ENCODE measurements at places on chromosomes 5 and 9. TPM values are rescaled to one million over a fixed set of nuclear protein-coding genes. Genes with fewer than 3 reads are reported as not detected.

GRCh38 chr9:91101611-91102168, 260.0 kb downstream of the AUH start:
- DNase-seq = no peak

GRCh38 chr5:113235884-113236283, 198.9 kb downstream of the TSSK1B start:
- peak; percentile 6 for DNase-seq

Gene ESM1
- not detected for total RNA-seq

DNA sequence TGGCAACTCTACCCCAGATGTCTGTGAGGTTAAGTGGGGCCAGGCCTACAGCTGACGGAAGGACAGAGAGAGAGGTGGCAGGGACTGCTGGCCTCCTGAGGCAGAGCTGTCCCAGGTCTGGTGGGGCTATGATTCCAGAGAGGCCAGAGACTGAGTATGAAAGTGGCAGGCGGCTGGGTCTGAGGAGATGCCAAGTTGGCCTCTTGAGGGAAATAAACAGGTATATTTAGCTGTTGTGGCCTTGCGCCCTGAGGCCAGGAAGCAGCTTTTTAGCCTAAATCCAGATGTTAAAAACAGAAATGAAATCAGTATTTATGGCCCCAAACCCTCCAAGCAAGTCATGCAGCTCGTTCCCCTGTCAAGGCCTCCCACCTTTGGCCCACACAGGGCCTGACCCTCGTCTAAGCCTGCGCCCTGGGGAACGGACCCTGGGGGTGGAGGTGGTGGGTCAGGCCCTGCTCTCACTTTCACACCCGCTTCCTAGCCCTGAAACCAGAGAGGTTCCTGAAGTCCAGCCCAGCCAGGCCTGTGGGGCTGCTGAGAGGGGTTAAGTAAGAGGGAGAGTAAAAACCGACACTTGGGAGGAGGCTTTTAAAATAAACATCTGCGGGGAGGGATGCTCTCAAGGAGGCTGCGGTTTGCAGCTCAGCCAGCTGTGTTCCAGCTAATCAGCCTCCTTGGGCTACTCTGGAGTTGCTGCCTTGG, 18.7 kb downstream of the PCDHGC5 start:
- no peak for DNase-seq

Gene DNAJA1
- 194 TPM for total RNA-seq

GRCh38 chr9:113876151-113876992, at the start of gene ZNF618:
TSS of gene ZNF618 (plus strand) at chr9:113876309. CDS start at chr9:113876381, 72 bp downstream.
- DNase-seq = peak; percentile 33

DNA sequence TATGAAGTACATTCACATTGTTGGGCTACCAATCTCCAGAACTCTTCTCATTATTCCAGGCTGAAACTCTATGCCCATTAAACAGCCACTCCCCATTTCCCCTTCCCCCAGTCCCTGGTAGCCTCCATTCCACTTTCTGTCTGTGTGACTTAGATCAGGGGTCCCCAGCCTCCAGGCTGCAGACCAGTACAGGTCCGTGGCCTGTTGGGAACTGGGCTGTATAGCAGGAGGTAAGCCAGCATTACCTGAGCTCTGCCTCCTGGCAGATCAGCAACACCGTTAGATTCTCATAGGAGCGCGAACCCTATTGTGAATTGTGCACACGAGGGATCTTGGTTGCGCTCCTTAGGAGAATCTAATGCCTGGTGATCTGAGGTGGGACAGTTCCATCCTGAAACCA, 23.1 kb downstream of the ZNF618 start:
- no peak for DNase-seq

DNA sequence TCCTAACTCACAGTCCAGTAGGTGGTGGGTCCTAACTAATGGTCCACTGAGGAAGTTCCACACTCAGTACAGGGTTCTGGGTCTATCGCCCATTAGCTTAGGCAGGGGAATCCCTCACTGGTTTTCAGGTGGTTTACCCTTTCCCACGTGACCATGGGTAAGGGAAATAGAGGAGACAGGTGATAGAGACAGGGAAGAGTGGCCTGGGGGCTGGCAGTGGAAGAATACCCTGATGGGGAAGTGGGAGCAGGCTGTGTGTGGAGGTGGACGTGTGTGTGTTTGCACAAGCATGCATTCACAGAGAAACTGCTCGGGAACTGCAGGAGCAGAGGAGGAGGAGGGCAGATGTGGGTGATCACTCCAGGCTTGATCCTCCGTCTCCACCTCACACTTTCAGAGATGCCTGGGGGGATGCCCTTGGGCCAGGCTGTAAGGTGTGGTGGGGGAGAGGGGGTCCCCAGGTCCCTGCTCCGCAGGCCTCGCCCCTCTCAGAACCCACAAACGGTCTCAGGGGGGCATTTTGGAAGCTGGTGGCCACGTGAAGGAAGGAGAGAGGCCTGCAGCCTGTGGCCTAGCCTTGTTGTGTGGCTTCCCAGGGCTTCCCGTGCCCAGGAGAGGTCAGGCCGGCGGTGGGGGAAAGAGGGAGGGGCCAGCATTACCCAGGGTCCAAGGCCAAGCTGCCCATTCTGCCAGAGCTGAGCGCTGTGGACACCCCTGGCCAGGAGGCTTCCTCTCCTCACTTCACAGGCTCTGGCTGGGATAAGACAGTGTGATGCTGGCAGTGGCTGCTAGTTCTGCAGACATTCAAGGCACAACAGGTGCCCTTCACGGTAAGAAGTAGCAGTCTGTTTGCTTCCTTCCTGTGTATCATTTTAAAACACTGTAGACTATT, 80.0 kb downstream of the OTULIN start:
- DNase-seq = no peak

- no peak for DNase-seq
Observed at GRCh38 chr5:115720888-115721287, 95.1 kb upstream of the TMED7 start.

GRCh38 chr5:90134892-90135291, 274.7 kb downstream of the CETN3 start:
- DNase-seq = peak; percentile 47

DNA sequence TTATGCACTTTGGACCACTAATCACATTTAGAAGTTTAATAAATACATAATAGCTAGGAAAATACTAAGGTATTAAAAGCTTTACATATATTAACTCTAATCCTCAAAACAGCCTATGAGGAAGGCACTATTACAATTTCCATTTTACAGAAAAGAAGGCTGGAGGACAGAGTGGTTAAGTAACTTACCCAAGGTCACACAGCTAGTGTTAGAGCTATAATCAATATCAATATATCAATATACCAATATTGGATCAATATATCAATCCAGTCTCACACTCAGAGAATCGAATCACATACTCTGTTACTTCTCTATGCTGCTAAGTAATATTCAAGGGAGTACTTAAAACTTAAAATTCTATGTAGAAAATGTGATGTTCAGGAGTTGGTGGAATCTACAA, 45.2 kb downstream of the MEF2C start:
- no peak for DNase-seq

Gene INSL6
- not detected for total RNA-seq

Gene TENT4A
- total RNA-seq = 34.4 TPM

GRCh38 chr9:37639109-37639762, 11.5 kb upstream of the FRMPD1 start:
- DNase-seq = no peak

DNA sequence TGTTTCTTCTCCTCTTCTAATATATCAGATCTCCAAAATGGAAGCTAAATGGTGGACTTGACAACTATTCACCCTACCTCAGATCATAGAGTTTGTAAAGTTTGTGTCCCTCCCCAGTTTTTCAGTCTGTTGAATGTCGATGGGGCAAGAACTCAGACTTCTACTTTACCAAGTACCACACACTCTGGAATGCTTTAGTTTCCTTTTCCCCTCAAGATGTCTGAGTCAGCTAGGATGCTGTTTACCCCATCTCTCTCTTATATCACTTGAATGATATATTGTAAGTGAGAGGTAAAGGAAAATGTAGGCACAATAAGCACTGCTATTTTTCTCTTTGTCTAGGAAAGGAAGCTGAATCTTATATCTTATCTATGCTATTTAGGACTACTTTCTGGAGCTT, 25.9 kb upstream of the TAL2 start:
- DNase-seq = no peak

DNA sequence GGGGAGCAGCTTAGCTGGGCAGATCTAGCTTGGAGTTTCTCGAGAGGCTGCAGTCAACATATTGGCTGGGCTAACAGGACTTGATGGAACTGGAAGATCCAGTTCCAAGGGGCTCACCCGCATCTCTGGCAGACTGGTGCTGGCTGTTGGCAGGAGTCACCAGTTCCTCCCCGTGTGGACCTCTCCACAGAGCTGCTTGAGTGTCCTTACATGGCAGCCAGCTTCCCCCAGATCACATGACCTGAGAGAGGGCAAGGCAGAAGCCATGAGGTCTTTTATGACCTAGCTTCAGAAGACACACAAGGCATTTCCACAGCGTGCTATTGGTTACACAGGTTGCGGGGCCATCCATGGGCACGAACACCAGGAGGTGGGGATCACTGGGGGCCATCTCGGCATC, 26.4 kb upstream of the RXRA start:
- DNase-seq = no peak

Gene OR1J2
- total RNA-seq = not detected

- DNase-seq = no peak
Observed at GRCh38 chr9:78620303-78620702, 323.4 kb downstream of the PSAT1 start.

Gene C9orf50
- total RNA-seq = not detected

GRCh38 chr9:122370303-122370702, 521 bp upstream of the PTGS1 start:
- no peak for DNase-seq

GRCh38 chr5:180832638-180833068, 28.4 kb downstream of the ZFP62 start:
- DNase-seq = no peak

- DNase-seq = no peak
Observed at GRCh38 chr5:14767735-14768507, 103.4 kb downstream of the OTULIN start.

Gene NRARP
- 32.6 TPM for total RNA-seq

Gene GABBR2
- not detected for total RNA-seq

- no peak for DNase-seq
Observed at GRCh38 chr9:117903453-117903852, 199.2 kb downstream of the TLR4 start.

Gene PCDHGC3
- 49.4 TPM for total RNA-seq

Gene OR2Y1
- not detected for total RNA-seq

DNA sequence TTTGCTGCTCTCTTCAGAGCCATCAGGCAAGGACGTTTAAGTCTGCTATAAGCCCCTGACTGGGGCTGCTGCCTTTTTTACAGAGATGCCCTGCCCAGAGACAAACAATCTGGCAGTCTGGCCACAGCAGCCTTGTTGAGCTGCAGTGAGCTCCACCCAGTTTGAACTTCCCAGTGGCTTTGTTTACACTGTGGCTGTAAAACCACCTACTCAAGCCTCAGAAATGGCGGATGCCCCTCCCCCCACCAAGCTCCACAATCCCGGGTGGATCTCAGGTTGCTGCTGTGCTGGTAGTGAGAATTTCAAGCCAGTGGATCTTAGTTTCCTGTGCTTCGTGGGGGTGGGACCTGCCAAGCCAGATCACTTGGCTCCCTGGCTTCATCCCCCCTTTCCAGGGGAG, 59.7 kb upstream of the SNCAIP start:
- no peak for DNase-seq

DNA sequence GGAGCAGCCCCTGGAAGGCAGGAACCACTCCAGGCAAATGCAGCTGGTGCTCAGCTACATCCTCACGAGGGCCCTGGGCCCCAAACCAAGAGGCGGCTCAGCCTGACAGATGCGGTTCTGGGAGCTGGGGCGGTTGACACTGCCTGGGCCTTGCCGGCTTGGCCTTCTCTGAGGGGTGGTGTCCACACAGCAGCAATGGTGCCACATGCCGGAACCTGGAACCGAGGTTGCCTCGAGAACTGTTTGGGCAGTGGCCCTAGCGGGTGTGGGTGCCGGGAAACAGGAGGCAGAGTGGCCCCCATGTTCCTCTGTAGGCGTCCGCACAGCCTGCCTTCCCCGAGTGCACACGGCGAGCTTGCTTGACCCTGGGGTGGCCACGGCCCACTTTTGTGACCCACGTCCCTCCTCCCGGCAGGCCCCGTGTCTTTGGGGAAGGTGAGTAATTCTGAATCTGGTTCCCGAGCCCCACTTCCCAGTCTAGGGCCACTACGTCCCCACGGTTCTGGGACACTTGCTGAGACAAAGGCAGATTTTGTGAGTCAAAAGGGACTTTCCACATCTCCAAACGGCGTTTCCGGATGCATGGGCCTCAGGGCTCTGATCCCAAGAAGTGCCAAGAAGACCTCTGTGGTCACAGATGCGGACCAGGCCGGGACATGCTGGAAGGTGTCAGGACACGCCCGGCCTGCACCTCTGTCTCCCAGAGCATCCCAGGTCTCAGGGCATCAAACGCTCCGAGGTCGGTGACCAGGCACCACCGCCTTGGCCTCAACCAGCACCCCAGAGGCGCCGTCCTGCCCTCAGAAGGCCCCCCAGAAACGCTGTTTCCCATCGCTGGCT, 27.7 kb upstream of the SLC12A7 start:
- DNase-seq = no peak

GRCh38 chr9:124320062-124320973, 62.6 kb downstream of the NEK6 start:
- DNase-seq = peak; percentile 75

DNA sequence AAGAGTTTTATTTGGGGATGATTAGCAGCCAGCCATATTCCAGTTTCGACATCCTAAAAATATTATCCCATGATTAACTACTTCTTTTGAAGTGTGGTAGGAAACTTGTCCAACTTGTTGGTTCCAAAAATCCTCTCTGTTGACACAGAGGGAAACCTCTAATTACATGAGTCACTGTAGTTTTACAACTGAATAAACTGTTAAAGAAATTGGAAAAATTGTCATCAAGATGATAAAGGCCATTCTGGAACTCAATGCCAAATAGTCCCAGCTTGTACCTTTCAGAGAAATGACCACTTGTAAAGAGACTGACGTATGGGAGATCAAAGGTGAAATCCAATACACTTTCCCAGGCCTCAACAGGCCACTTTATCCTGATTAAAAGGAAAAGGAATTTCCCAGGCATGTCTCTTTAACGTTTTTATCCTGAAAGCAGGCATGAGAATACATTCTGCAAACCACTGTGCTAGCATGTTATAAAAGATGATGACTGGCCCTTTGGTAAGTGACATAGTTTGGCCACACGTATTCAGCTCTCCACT, 261.6 kb downstream of the GLIS3 start:
- no peak for DNase-seq

- peak; percentile 44 for DNase-seq
Observed at GRCh38 chr5:75566710-75567309, 44.4 kb upstream of the ANKDD1B start.

Gene BARX1
- total RNA-seq = not detected

Gene OR1Q1
- total RNA-seq = not detected

GRCh38 chr5:59698207-59699178, 195.0 kb downstream of the PDE4D start:
- no peak for DNase-seq

DNA sequence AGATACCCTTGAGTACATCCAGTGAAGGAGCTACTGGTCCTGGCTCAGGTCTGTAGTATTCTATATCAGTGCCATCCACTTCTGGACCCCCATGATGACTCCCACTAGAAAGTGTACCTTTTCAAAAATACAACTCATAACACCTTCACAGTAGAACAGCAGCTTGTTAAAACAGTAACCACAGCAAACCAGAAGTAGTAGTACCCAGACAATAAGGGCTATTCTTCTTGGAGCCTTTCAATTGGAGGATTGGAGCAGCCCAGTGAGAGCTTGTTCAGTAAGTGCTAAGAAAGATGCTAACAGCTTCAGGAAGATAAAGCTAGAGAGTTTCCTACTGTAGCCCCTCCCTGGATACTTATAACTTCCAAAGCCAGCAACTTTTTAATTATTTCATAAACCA, 10.1 kb downstream of the ARL14EPL start:
- no peak for DNase-seq

All from Calu3 (cell line).